Activated CD4-positive, alpha-beta T cell treated with anti-CD3 and anti-CD28 coated beads for 4 hours (primary cell): ENCODE measurements at places on chromosomes 2 and 18.

GRCh38 chr2:68839260-68839833 lies 31.9 kb downstream of the BMP10 start:
- DNase-seq = no peak

DNA sequence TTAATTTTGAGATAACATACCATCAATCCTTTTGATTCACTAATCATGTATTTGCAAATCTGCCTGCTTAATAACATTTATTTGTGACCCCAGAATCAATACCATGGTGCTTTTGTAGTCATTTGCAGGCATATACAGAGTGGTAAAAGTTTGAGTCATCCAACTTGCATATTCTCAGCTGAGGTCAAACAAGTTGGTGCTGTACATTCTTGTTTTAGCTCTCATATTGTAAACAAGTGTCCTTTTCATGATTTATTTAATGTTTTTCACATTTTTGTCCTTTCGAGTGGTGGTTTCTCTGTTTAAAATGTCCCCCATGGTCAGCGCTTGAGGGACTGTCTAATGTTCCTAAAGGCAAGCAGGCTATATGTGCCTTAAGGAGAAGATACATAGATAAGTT lies 17.5 kb downstream of the RAB27B start:
- no peak for DNase-seq

GRCh38 chr2:142914507-142915313 lies 37.2 kb downstream of the KYNU start:
- no peak for DNase-seq

- DNase-seq = no peak
Observed at GRCh38 chr2:28433935-28434599, 41.4 kb downstream of the FOSL2 start.

DNA sequence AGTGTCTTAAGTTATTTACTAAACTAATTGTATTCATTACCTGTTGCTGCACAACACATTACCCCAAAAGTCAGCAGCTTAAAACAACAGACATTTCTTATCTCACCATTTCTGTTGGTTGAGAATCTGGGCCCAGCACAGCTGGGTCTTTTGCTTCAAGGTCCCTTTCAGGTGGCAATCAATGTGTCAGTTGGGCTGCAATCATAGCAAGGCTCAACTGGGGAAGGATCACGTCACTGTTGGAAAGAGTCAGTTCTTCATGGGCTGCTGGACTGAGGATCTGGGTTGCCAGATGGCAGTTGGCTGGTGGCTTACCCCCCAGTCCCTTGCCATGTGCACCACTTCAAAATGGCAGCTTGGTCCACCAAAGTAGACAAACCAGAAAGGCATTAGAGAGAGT lies 261.2 kb downstream of the SUCLG1 start:
- no peak for DNase-seq

DNA sequence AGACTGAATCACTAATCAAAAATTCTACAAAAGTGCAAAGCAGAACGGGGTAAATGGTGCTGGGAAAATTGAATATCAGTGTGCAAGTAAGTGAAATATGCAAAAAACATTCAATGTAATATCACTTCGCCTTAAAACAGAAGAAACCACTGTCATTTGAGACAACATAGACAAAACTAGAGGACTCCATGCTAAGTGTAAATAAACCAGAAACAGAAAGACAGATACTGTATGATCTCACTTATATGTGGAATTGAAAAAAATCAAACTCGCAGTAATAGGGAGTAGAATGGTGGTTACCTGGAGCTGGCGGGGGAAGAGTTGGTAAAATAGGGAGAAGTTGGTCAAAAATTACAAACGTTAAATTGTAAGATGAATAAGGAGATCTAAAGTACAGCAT lies 1420.0 kb upstream of the CDH2 start:
- DNase-seq = no peak

GRCh38 chr2:230447036-230447435 lies 31.0 kb downstream of the SP100 start:
- no peak for DNase-seq

- no peak for DNase-seq
Observed at GRCh38 chr2:217977840-217978535, 24.8 kb downstream of the TNS1 start.
